ENCODE measurements at places on chromosomes 3 and 15.

DNA sequence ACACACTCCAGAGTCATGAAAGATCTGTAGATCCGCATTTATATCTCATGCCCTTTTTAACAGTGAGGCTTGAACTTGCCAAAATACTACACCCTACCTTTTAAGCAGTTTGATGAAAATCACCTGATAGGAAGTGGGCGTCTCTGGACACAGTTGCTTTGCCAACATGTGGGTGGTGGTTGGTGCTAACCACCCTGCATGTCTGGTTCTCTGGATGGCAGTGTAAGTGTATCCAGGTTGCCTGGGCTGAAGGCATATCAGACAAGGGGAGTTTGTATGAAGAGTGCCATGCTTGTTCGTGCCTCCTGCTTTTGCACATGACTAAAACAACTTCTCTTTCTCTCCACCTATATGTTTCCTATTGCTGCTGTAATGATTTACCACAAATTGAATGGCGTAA, 159.6 kb downstream of the GHSR start:
- no peak for DNase-seq

- no peak for DNase-seq
Observed at GRCh38 chr3:191412759-191413158, 48.2 kb upstream of the PYDC2 start.

DNA sequence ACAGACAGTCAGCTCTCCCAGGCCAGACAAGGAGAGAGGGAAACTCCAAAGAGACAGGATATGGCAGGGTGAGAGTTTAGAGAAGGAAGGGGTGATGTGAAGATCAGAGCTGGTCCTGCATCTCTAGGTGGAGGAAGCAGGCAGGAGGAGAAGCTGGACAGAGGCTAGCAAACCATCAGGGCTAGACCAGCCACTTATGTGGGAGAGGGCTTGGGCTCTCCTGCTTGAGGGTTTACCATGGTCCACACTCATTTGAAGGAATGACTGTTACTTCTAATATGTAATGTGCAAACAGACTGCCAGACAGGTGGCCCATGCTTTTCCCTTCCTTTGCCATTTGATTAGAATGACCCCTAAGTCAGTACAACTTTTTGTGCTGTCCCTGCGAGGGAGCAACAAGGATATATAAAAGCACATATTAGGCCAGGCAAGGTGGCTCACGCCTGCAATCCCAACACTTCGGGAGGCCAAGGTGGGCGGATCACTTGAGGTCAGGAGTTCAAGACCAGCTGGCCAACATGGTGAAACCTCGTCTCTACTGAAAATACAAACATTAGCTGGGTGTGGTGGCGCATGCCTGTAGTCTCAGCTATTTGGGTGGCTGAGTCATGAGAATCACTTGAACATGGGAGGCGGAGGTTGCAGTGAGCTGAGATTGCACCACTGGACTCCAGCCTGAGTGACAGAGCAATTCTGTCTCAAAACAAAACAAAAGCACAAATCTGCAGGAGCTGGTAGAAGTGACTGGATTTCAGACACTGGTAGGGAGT, 41.0 kb upstream of the MANF start:
- no peak for DNase-seq

GRCh38 chr15:35054380-35054779, 30.7 kb downstream of the NANOGP8 start:
- no peak for DNase-seq

- DNase-seq: no peak
Observed at GRCh38 chr3:129207479-129207878, 23.8 kb upstream of the CNBP start.

DNA sequence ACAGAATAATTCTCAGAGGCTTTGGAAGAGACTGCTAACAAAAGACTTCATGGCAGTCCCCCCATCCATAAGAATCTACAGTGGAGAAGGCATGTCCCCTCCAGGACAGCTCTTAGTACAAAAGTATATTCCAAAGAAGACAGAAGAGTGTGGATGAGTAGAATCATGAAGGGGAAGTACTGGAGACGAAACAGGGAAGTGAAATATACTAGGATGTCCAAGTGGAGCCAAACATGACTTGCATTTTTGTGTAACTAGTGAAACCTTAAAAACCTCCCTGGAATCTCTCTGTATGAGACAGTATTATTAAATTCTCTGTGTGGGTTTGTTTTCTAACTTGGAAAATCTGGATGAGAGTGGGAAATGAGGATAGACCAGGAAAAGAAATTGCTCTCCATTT, 312.4 kb downstream of the RSL24D1 start:
- DNase-seq: no peak

GRCh38 chr3:44070841-44071546, 170.7 kb upstream of the TOPAZ1 start:
- no peak for DNase-seq

- no peak for DNase-seq
Observed at GRCh38 chr3:116067326-116067725, 378.0 kb downstream of the LSAMP start.

DNA sequence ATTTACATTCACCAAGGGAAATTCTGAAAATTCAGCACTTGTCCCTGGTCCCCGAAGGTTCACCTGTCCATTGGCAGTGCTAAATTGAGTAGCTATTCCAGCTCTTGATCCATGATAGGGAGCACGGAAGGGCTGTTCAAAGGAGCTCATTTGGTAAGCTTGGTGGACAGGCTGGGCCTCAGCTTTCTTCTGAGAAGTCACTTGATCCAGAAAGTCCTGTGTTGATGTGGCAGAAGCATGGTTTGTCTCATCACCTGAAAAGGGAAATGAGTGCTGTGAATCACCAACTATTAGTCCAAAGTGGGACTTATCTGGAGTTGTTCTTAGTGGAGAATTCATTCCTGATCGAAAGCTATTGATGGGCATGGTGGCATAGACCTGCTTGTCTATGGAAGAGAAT, 19.9 kb upstream of the SLC12A8 start:
- no peak for DNase-seq

- no peak for DNase-seq
Observed at GRCh38 chr15:39304201-39304841, 276.6 kb upstream of the THBS1 start.

- no peak for DNase-seq
Observed at GRCh38 chr3:102205647-102206046, 229.2 kb upstream of the ZPLD1 start.

DNA sequence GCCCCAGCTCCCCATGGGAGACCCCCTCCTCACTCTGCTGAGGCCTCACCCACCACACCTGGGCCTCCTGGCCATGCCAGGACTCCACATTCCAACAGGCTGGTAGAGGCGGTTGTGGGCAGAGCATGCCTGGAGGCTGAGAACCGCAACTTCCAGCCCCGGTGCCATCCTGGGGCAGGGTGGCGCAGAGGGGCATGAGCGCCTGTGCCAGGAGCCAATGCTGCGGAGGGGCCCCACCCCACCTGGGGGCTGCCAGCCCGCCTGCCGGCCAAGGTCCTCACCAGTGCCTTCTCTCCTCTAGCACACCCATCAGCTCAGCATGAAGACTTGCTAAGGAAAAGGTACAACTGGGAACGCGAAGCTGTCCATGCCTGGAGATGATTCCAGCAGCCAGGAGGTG, 34.3 kb upstream of the SLC6A6 start:
- no peak for DNase-seq

DNA sequence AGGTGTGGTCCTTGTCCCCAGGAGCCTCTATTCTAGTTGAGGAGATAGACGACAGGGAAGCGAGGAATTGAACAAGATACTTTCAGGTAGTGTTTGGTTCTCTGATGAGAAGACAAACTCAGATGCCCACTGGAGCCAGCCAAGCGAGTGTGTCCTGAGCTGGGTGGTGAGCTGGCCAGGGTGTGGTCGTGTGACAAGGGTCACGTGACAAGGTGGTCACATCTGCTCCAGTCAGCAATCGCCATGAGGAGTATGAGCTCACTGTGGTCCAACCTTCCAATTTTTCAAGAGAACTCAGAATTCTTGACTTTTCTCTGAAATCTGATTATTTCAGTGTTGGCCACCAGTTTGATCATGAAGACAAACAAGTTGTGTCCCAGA, 39.5 kb downstream of the SLC6A6 start:
- DNase-seq: no peak

- no peak for DNase-seq
Observed at GRCh38 chr15:66718220-66718988, 16.4 kb downstream of the SMAD6 start.

- DNase-seq: no peak
Observed at GRCh38 chr15:72844067-72844466, 60.5 kb upstream of the ADPGK start.

- DNase-seq: no peak
Observed at GRCh38 chr3:39541917-39542329, 74.4 kb downstream of the MOBP start.

GRCh38 chr3:20197775-20198174, 11.8 kb upstream of the SGO1 start:
- no peak for DNase-seq

GRCh38 chr3:31523543-31523942, 9.2 kb upstream of the STT3B start:
- no peak for DNase-seq

- no peak for DNase-seq
Observed at GRCh38 chr3:11568503-11569155, 75.1 kb downstream of the VGLL4 start.

GRCh38 chr15:33111041-33111451, 83.5 kb downstream of the FMN1 start:
- no peak for DNase-seq

GRCh38 chr15:101451266-101451799, 38.2 kb downstream of the PCSK6 start:
- DNase-seq: no peak
